Glomerular endothelial cell (primary cell): ENCODE measurements at places on chromosomes 7 and 10.

DNA sequence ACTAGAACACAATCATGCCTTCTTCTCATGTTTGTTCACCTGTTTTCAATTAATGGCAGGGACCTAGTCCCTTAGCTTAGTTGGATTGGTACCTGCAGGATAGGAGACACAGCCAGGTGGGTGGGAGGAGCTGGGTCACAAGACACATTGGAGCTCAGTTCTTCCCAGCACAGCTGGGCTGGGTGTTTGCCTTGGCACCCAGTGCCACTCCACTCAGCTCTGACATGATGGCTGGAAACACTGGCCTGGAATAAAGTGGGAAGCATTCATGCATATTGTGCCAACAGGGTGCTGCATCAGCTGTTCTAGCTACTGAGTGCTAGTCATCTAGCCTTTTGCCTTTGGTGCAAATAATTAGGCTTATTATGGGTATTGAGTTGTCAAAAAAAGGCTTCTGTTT lies 226.1 kb downstream of the PTEN start:
- DNase-seq = no peak

GRCh38 chr7:149292462-149292823 lies 30.4 kb downstream of the ZNF783 start:
- DNase-seq = no peak

DNA sequence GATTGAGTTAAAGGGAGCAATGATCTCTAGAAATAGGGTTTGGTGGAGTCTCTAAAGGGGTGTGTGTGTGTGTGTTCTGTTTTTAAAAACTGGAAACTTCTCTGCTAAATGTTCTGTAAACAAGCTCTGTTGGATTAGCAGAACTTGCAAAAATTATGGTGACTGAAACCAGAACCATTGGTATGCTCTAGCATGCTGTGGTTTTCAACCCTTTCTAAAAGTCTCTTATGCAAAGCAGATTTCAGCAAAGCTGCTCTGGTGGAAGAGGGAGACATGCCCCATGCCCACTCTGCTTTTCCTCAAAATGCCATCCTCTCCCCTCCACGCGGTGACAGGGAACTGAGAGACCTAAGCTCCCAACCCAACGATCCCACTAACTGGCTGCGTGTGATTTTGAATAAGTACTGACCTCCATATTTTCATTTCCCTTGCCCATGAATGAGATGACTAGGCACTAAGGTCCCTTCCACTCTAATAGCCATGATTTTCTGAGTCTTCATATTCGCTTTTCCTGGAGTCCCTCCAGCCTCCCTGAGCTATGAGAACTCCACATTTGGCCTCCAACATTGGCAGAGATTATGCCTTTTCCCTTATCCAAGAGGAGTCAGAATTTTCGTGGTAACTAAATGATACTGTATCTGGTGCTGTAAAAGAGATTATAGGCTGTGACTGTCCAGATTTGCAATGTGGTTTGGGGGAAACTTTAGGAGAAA lies 117.3 kb upstream of the PALS2 start:
- DNase-seq = no peak

- no peak for DNase-seq
These were observed 1183.9 kb upstream of the C7orf33 start for GRCh38 chr7:147406521-147407135.

GRCh38 chr7:2804227-2804763 lies 39.8 kb downstream of the GNA12 start:
- DNase-seq = no peak

- DNase-seq = no peak
These were observed 4.1 kb downstream of the JCAD start for GRCh38 chr10:30055226-30055662.

DNA sequence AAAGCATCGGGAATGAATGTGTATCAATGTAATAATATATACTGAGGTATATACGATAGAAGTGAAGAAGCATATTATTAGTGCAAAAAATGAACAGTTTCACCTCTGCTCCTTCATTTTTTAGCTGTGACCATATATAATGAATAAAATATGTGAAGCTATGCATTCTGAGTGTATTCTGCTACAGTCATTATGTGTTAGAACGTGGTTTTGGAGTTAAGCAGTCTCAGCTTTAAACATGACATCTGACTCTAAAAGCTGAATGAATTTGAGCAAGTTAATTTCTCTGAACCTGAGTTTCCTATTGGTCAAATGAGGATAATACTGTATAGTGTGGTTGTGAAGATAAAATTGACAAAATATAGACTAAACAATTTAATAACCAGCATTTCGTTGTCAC lies 358.1 kb downstream of the SUGCT start:
- no peak for DNase-seq

DNA sequence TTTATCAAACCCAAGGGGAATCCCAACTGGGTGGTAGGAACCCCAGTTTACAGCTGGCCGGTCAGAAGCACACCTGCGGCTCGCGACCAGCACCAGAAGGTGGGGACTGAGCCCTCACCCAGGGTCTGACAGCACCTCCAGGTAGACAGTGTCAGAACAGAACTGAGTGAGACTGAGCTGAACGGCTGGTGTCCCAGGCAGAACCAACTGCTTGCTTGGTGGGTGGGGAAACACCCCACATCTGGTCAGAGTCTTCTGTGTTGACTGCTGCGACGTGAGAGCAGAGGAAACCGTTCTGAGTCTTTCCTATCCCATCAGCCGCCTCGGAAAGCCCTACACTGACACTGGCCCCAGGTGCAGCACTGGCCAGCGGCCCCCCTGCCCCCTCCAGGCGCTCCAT lies 160.7 kb downstream of the MAD1L1 start:
- DNase-seq = no peak

DNA sequence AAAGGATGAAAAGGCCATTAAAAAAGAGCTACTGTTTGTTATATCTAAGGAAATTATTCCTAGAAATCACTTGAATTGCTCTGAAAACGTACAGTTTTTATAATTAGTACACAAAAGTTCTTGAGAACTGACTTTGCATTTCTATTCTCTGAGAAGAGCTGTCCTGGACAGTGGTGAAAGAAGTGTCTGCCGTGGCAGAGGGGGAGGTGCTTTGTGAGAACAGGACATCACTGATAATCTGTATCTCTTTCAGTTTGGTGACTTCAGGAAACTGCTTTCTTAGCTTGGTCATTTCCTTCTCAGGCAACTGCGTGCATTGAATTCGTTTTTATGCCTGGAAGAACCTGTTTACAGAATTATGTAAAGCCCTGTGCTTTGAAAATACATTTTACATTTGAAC lies 52.1 kb downstream of the POLL start:
- DNase-seq = peak; percentile 25

- no peak for DNase-seq
These were observed 64.6 kb downstream of the PRTFDC1 start for GRCh38 chr10:24887855-24888231.

GRCh38 chr10:69344591-69345252 lies 66.4 kb downstream of the HK1 start:
- no peak for DNase-seq

DNA sequence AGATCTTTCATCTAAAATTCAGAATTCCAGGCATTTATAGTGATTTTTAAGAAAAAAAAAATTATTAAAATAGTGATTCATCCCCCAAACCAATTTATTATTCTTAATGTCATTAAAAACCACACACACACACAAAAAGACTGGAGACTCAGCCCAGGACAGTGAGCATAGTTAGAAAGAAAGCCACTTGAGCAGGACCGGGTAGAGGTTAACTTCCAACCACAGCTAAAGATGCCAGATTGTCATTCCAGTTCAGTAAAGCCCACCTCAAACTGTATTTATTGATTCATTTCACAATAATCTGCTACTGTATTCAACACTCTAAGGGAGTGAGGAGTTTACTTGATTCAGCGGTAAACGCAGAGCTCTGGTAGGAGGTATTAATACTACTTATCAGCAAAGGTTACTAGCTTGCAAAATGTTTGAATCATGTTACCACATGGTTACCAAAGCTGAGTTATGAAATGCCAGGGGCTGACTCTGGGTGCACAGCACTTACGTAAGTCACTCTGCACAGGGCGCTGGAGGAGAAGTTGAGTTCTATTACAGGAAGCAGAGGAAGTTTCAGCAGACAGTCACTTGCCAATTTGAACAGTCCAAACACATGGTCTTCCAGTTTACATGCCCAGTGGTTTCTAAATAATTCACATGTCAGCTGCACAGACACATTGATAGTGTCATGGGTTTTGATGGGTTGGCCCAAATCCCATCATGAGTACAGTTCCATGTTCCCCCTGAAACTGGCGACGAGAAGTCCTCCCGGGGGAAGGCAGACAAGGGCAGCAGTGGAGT lies 64.6 kb downstream of the KLF6 start:
- no peak for DNase-seq

DNA sequence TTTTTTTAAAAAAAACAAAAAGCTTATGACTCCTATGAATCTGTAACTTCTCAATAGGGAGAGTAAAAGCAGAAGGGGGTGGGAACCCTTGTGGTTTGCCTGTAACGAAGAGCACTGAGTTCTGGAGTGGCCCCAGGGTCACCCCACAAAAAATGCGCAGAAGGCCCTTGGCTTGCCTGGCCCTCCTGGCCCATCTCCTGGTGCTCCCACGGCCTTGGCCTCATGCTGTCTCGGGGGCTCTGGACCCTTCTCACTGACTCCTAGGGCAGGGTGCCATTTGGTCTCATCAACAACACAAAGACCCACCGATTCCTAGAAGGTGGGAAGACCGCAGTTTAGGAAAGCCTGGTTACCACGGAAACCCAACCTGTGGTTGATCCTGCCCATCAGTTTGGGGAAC lies 40.8 kb downstream of the ZNF467 start:
- no peak for DNase-seq

GRCh38 chr7:94043299-94043698 lies 39.1 kb upstream of the BET1 start:
- DNase-seq = no peak

DNA sequence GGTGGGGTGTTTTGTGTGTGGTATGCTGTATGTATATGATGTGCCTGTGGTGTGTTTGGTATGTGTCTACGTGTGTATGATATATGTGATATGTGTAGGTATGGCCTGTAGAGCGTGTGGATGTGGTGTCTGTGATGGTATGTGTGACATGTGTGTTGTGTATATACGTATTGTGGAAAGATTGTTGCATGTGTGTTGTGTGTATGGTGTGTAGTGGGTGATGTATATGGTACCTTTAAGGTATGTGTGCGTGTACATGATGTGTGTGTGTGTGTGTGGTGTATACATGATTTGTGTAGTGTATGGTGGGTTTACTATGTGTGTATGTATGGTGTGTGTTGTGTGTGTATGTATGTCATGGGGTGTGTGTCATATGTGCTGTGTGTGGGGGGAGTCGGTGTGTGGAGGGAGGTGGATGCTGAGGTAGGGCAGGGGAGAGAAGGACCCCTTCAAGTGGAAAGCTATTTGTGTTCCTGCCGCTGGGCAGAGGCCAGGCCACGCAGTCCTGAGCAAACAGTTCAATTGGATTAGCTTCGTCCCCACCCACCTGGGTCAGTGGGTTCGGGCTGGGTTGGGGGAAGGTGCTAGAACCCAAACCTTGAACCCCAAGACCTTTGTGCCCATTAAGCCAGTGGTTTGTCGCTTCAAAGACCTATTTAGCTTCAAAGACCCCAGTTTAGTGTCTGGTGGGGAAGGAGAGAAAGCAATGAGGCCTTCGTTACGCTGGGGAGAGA lies 1.9 kb upstream of the TRPV6 start:
- no peak for DNase-seq

DNA sequence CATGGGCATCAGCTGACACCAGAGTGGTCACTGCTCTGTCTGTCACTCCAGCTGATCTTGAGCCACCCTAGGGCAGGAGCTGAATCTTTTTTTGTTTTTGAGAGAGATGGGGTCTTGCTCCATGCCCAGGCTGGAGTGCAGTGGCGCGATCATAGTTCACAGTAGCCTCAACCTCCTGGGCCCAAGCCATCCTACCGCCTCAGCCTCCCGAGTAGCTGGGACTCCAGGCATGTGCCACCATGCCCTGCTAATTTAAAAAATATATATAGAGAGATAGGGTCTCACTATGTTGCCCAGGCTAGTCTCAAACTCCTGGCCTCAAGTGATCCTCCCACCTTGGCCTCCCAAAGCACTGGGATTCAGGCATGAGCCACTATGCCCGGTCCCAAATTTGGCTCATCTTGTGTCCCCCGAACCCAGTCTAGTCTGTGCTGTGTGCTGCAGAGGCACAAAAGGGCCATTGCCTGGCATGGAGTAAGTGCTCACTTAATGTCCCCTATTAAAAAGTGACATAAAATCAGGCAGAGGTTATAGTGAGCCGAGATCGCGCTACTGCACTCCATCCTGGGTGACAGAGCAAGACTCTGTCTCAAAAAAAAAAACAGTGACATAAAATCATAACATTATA lies 8.1 kb upstream of the FZD9 start:
- DNase-seq = no peak

DNA sequence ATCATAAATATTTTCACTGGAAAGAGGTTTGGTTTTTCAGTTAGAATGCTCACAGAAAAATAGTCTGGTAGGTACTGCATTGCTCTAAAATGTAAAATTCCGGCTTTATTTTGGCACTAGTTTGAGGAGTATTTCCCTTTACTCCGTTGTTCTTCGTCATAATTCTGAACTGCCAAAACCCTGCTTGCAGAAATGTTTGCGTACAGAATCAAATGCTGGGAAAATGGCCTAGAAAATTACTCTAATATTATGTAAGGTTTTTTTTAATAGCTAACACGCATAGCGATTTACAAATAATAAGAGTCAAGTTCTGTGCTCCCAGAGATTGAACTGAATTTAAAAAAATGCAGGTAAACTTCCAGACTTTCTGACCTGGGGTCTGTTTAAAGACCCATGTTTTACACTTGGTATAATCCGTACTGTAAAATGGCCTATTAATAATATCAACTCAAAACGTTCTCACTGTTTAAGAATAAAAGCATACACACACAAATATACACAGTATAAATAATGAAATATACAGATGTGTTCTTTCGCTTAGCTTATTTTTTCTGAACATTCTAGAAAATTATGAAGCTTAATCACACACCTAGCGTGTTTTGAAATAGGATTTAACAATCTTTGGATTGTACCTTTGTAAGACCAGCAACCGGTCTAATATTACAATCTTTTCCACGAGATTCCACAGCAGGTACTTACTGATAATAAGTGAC lies 23.5 kb upstream of the ANLN start:
- no peak for DNase-seq

DNA sequence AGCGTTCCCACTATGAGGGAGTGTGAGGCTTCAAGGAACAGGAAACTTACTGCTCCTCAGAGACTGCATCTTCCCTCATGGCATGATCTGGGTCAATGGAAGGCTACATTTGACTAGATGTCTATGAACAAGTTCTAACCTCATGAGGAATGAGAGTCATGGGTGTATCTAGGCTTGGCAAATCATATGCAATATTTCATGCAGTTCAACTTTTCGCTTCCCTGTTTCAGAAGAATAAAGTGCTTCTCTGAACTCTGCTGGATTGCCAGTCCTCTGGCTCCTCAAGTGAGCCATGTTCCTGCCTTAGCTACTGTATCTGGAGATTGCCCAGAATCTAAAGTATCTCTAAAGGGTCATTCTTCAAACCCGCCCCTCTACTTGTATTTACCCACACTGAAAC lies 54.3 kb upstream of the SEMA3A start:
- no peak for DNase-seq

DNA sequence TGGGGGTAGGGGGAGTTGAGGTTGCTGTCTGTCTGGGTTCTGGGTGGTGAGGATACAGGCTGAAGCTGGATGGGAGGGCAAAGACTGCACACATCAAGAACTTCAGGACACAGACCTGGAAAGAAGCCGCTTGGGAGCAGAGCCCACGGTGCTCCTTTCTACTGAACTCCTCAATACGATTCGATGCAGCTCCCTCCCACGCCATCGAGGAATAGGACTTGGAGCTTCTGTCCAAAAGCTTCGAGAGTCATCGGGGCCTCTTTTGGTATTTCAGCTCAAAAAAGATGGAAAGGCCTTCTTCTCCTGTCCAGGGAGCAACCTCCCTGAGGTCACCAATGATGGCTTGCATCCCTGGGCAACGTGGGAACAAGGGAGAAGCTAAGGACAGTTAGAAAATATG lies 407.1 kb upstream of the MGMT start:
- DNase-seq = no peak
